NCI-H748 treated with DMSO at 0.1 percent for 48 hours (cell line): ENCODE measurements at places on chromosomes 2 and 18.

DNA sequence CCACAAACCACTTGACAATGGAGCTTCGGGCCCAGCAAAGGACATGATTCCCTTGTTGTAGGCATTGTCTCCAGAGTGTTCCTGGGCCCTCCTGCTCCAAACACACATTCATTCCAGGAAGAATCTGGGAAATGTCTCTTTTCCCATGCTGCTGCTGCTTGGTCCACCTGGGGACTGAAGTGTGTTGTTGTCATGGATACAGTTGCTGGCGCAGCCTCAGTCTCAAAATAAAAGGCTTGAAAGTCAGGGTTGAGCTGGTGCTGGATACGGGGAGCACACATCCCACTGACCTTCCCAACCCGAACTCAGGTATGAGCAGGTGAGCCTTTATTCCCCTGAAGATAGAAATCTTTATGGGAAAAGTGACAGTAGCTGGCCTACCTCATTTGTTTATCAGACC, 30.6 kb upstream of the SPP2 start:
- peak; percentile 36 for DNase-seq

GRCh38 chr18:12410081-12410481, 2.4 kb downstream of the PRELID3A start:
- no peak for DNase-seq

GRCh38 chr2:151614606-151615306, 119.5 kb downstream of the NEB start:
- no peak for DNase-seq

DNA sequence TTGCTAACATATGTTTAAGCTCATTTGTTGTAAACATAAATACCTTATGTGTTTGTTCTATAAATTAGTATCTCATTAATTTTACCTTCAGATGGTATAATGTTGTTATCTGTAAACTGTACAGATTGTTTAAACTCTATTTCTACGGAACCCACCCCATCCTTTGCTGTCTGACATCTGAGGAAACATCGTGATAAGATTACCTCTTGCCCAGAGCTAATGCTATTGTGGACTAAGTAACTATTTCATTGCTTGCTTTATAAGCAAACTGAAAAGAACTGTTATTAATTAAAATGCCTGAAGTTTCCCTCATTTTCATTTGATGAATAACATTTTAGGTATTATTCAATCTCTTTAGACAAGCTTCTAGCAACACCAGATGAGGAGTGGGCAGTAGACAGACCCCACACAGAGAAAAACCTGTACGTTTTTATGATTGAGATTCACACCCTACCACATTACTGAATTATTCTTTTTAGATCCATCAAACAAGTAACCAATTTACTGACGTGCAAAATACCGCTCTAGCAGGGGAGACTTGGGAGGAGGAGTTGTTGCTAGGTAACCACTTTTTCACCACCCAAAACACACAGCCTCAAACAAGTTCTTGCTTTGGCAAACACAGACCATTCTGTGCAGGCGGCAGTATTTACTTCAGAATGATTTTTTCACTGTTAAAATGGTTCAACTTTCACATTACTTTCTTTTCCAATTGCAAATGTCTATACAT, 1.9 kb upstream of the SYT4 start:
- DNase-seq: peak; percentile 99

GRCh38 chr18:77234504-77235365, 14.9 kb upstream of the GALR1 start:
- no peak for DNase-seq

GRCh38 chr2:19484736-19485135, 126.3 kb upstream of the OSR1 start:
- no peak for DNase-seq

GRCh38 chr2:147511491-147511948, 333.3 kb upstream of the ACVR2A start:
- no peak for DNase-seq

DNA sequence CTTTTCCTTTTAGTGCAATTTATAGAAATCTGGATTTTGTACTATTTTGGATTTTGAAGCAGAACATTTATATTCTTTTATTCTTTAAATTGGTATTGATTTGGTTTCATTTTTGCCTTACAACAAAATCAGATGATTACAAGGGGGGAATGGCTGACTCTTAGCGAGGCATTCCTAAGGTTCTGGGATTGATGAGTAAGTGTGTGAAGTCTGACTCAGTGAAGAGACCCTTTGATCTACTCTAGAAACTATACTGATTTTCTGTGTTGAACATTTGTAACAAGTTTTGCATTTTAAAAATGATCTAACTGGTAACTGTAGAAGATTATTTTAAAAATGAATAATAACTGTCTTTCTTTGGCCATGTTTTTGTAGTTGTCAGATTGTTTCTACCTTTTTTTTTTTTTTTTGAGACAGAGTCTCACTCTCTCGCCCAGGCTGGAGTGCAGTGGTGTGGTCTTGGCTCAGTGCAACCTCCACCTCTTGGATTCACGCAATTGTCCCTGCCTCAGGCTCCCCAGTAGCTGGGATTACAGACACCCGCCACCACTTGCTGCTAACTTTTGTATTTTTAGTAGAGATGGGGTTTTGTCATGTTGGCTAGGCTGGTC, 48.7 kb downstream of the TTC39C start:
- DNase-seq: no peak
